Hematopoietic multipotent progenitor cell (in vitro differentiated cells): ENCODE measurements at places on chromosomes 4 and X.

- DNase-seq: no peak
Measured at GRCh38 chrX:132958091-132958703, at the start of gene HS6ST2. TSS of gene HS6ST2 (minus strand) at chrX:132958629.

DNA sequence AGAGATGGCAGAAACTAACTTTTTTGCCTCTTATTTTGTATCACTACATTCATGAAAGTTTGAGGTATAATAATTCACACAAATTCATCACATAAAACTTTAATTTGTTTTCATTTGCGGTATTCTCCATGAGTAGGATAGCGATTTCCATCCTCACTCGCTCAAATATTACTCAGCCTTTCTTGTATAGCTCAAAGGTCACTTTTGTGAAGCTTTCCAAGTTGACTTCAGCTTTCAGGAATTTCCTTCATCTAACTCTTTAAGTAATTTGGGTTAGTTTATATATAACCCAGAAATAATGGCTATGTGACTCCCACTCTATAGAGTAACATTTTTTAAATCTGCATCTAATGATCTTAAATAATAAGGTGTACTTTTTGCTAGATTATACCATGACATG lies 314.4 kb downstream of the IL1RAPL1 start:
- no peak for DNase-seq

- no peak for DNase-seq
Measured at GRCh38 chr4:150886597-150886996, 128.5 kb downstream of the LRBA start.

DNA sequence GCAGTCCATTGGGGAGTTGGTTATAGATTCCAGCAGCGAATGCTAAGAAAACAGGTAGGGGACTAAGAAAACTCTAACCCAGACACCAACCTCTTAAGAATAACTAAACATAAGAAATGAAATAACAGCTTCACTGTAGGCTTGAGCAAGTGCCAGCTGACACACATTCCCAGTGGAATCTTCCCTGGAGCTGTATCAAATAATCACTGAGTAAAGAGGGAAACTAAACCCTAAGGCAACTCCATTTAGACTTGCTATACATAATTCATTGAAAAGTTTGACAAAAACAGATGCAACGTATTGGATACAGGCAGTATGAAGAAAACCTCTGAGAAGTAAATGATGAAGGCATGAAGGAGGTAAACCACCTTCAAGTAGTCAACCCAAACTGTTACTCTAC lies 293.5 kb downstream of the OPHN1 start:
- no peak for DNase-seq

GRCh38 chr4:122542411-122543236 lies 78.2 kb downstream of the IL21 start:
- no peak for DNase-seq

GRCh38 chr4:1321486-1321885 lies 25.5 kb upstream of the UVSSA start:
- no peak for DNase-seq

DNA sequence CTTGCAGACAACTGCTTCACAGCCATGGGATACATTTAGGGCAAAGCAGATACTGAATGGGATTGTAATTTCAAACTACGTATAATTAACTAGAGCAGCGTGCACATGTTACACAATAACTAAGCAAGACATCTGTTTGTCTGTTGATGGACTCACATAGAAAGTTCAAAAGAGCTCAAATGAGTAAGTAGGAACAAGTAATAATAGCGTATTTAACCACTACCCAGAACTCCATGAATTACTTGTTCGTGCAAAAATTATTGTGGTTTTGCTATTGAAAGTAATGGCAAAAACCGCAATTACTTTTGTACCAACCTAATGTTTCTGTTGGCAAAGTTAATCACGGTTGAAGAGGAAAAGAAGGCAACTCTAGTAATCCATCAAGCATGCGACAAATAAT lies 825.4 kb downstream of the PCDH18 start:
- DNase-seq: no peak

GRCh38 chr4:19776021-19776459 lies 475.7 kb upstream of the SLIT2 start:
- no peak for DNase-seq

DNA sequence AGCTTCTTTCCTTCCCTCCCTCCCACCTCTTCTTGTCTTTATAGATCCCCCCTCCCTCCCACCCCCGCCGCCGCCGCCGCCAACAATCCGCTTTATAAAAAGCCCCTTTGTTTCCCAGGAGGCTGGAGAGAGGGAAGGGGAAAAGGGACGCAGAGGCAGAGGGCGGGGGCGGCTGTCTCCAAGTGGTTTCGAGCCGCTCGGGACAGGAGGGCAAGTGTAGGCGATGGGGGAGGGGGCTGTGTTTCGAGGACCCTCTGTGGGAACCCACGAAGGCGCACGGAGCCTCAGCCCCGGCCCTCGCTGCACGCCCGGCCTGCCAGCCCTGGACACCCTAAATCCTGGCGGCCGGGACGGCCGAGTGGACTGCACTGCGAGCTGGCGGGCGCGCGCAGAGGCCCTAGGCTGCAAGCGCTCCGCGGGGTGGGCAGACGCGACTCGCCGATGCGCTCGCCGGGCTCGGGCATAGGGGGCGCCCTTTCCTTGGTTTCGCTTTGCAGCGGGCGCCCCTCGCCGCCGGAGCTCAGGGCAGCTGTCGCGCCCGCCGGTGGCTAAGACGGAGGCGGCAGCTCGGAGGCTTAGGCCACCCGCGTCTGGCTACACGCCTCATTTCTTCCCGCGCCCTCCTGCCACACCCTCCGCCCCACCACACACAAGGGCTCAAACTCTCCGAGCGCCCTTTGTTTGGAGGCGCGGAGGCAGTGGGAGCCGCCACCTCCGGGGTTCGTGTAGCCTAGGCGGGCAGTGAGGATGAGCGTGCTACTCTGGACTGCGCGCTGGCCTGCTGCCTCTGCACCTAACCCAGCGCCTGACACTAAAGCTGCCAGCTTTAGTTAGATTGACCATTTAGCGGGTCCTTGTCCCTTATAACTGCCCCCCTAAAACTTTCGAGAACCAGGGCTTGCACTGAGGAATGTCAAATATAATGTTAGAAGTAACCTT lies 2.2 kb downstream of the MAMLD1 start:
- DNase-seq: no peak

DNA sequence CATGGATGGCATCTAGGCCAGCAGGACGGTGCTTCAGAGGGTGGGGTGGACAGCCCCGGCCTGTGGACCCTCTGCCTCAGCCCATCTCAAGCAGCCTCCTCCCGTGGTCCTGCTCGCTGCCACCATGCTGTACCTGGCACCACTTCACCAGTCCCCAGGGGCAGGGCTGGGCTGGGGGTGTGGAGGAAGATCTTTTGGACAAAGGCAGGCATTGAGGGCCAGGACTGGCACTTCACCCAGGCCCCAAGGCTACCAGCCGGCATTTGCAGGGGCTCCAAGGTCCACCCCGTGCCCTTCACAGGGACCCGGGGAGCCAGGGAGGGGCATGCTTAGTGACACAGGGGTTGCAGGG lies 713 bp downstream of the PLXNB3 start:
- no peak for DNase-seq

GRCh38 chr4:44368413-44369167 lies 80.0 kb downstream of the KCTD8 start:
- no peak for DNase-seq

- DNase-seq: no peak
Measured at GRCh38 chr4:6680372-6681034, 13.2 kb upstream of the S100P start.

DNA sequence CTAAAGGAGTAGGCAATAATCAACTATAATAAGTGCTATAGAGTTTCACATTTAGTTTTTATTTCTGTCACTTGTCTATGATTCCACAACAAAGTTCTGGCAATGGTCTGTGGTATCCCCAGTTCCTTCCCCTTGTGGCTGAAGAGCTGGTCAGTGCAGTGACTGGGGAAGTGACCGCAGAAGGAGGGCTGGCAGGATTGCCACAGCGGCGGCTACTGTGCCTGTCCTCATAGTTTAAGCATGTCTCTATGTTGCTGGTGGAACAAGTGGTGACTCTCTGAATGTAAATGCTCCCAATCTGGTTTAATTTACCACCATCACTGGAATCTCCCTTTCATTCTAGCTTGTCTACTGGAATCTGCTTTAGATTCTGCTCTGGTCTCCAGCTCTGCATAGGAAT lies 170.6 kb upstream of the GK2 start:
- DNase-seq: peak; percentile 9

DNA sequence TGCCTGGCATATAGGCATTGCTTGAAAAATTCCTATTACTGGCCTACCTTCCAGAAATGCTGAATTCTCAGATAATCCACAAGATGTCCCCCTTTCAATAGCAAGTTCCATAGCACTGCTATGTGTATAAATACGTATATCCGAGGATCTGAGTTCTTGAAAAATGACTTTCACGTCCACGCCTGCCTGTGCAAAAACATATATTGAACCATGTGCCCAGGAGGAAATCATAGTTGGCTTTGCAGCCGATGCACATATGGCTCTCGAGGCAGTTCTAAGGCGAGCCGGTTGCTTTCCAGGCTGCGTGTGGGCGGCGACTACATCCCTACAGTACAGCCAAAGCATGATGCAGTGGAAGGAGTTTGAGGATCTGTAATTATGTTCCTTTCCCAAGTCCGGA lies 55.4 kb upstream of the ESX1 start:
- DNase-seq: no peak

DNA sequence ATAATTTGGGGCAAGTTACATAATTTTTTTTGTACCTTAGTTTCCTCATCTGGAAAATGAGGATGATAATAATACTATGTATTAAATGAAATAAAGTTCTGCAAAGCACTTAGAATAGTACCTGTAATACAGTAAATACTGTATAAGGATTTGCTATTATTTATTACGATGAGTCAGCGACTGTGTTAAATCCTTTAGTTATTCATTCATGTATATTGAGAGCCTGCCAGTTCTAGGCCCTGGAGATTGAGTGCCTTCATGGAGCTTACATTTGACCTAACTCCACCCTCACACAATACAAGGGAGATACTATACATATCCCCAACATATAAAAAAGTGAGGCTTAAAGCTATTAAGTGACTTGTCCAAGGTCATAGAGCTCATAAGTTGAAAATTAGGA lies 67.0 kb upstream of the CITED1 start:
- no peak for DNase-seq

GRCh38 chrX:40043895-40044294 lies 53.9 kb downstream of the BCOR start:
- DNase-seq: no peak

DNA sequence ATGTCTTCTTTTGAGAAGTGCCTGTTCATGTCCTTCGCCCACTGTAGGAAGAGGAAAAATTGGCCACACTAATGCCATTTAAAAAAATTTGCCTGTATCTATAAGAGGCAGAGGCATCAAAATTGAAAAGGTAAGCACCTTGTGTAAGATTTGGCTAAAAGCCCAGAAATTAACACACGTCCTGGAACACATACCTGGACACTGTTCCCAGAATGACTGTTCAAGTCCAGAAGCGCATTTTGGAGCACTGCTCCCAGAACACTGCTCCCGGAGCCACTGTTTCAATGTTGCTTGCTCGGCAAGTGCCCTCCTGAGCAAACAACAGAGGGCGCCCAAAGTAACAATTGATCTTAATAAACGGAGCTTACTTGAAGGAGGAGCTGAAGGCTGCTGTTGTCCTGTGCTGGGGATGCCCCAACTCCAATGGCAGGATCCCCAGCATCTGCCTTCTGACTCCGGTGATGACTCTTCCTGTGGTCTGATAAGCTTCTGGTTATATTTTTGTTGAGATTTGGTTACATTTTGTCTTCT lies 1958.6 kb downstream of the C4orf33 start:
- DNase-seq: no peak
